ENCODE measurements at places on chromosomes 16 and 17.

- DNase-seq = no peak
Measured at GRCh38 chr16:60729051-60729450, 1307.2 kb downstream of the CDH8 start.

DNA sequence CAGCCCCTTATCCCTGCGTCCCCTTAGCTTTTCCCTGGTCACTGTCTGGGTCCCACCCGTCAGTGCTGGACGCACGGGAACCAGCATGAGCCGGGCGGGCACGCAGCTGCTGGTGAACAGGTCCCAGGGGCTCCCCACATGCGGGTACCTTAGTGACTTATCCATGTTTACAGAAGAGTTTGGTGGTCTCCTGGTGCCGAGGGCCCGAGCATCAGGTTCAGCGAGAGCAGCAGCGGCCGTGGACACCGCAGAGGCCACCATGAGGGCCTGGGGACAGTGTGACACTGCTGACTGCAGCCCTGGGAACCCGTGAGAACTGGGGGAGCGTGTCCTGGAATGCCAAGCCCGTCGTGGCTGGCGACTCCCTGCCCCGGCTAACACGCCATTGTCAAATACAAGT, 6.5 kb downstream of the CD7 start:
- no peak for DNase-seq

DNA sequence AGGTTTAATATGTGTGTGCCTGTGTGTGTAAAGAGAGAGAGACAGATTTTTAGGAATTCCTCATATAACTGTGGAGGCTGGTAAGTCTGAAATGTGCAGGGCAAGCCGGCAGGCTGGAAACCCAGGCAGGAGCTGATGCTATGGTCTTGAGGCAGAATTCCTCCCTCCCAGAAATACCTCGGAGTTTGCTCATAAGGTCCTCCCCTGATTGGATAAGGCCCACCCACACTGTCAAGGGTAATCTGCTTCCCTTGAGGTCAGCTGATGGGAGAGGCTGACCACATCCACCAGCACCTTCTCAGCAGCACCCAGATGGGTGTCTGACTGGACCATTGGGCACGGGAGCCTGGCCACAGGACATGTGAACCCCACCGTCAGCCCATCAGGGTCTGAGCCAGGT, 42.4 kb downstream of the C16orf95 start:
- DNase-seq = no peak

GRCh38 chr17:77308861-77309726, 168.3 kb downstream of the SEC14L1 start:
- no peak for DNase-seq

- no peak for DNase-seq
Measured at GRCh38 chr17:866568-867103, 84.5 kb downstream of the MRM3 start.

GRCh38 chr17:66805567-66805966, 29.4 kb upstream of the CACNG5 start:
- DNase-seq = peak; percentile 58

DNA sequence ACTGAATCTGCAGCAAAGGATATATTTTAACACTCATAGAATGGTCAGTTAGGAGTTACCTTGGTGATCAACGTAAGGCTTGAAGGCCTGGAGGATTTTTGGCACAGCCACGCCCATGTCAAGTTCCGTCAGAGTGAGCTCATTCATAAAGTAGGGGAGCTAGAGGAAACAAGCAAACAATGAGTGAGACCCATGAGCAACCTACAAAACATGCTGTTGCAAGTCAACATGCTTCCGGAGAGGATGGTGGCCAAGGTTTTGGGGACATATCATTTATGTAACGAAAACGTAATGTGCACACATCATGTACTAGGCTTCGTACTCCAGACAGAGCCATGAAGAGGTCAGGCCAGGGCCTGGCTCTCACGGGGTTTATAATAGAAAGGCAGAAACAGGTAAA, 41.1 kb upstream of the ERN1 start:
- no peak for DNase-seq

DNA sequence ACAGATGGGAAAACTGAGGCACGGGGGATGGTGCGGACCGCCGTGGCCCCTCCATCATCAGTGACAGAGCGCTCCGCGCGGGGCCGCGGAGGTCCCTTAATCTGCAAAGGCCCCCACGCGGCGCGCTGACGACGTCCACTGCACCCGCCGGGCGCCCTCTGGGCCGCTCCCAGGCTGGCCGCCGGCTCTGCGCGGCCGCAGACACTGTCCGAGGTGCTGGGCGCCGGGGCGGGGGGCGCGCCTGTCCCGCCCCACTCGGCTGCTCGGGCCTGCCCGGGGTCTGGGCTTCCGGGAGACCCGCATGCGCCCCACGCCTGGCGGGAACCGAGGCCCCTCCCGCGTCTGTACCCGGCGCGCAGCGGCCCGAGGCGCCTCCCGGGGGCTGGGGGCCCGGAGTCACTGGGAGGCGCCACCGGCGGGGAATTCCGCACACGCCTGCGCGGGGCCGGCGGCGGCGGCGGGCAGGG, 550 bp upstream of the RNF213 start:
- DNase-seq = peak; percentile 67

Measured in ureter (tissue), 1 donor.